OCI-M1 (cell line): ENCODE measurements at places on chromosomes 16 and 17.

GRCh38 chr17:33667052-33667509 is 374.0 kb upstream of the ASIC2 start:
- DNase-seq, result peak; percentile 19

DNA sequence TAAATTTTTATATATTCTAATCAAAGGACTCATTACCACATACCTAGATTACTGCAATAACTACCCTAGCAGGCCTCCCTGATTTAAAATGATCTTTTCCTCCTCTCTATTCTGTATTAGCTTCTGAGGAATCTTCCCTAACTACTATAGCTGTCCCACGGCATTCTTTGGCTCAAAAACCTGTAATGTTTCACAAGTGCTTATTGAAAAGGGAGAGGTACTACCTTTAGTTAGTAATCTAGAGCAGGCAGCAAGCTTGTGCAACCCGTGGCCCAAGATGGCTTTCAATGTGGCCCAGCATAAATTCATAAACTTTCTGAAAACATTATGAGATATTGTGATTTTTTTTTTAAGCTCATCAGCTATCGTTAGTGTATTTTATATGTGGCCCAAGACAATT is 71.0 kb upstream of the CORO6 start:
- no peak for DNase-seq

- no peak for DNase-seq
Measured at GRCh38 chr17:14098246-14098645, 28.9 kb downstream of the COX10 start.

DNA sequence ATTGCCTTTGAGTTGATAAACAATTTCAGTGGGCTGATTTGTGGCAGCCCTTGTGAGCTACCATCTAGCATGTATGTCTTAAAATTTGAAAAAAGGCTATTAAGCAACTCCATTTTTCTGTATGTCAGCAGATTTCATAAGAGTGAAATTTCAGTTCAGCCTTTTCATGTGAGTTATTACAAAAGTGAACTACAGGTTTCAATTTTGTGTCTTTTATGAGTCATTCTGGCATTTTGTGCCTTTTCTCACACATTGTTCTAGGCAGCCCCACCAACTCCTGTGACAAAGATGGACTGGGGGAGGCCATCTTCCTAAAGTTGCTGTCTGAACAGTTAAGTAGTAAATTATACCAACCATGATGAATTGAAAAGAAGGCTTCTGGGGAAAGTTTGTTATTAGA is 52.1 kb downstream of the USP10 start:
- DNase-seq, result peak; percentile 19

GRCh38 chr17:71780596-71780995 is 340.2 kb upstream of the SOX9 start:
- no peak for DNase-seq

DNA sequence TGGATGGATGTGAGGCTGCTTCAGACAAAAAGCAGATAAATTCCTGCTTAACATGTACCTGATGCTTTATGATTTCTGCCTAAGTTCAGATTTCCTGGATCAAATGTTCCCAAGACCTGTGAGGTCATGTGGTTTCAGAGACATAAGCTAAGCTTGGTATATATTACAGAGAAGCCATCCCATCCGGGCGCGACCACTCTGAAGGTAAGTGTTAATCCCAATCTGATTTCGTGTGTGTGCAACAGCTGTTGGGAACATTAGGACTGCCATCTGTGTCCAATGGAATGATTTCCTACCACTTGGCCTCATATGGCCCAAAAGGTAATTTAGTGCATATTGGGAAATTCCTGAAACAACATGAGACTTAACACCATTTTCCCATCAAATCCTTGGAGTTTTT is 199.1 kb downstream of the HS3ST3B1 start:
- no peak for DNase-seq

GRCh38 chr16:67155295-67156142 is 4.2 kb downstream of the TRADD start:
- DNase-seq, result peak; percentile 86

GRCh38 chr17:47717979-47718621 is 14.9 kb upstream of the TBX21 start:
- peak; percentile 24 for DNase-seq

GRCh38 chr16:84029297-84030047 is 13.1 kb downstream of the SLC38A8 start:
- DNase-seq, result no peak

DNA sequence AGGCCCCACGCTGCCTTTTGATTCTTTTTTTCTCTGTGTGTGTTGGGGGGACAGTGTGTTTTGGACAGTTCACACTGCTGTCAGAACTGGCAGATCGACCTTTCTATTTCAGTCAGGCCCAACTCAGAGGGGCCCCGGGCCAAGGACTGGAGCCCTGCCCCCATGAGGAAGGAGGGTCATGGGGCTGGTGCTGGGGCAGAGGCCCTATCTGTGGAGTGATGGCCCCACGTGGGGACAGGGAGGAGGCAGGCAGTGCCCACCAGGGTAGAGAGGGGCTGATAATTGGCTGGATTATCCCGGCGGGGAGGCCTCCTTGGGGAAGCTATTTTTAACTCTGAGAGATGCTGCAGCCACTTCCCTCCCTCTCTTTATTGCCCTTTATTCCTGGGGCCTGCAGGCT is 5.7 kb upstream of the KCNJ12 start:
- peak; percentile 58 for DNase-seq
